ENCODE measurements at places on chromosomes 4 and X.

DNA sequence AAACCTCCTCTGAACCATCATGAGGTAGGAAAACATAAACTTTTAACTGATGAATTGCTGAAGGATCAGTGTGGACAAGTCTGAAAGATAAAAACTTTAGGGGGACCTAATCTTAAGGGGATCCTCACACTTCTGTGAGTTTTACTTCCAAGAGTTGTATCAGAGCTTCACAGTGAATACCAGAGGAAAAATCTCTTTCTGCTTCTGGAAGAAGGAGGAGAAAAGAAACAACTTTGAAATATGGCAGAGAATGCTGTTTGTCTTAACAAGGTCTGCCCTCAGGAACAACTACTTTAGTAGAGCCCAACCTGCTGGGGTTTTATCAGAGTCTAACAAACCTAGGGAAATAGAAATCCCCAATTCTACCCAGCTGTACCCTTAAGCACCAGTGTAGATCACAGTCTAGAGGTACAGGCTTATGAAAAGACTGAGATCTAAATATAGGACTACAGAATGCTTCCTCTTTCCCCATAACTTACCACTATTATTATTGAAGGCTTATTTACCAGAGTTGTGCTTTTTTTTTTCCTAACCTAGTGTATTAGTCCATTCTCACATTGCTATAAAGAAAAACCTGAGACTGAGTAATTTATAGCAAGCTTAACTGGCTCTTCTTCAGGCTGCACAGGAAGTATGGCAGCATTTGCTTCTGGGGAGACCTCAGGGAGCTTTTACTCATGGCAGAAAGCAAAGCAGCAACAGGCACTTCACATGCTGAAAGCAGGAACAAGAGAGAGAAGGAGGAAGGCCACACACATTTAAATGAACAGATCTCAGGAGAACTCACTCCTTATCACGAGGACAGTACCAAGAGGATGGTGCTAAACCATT lies 167.9 kb downstream of the CAMK2D start:
- DNase-seq = no peak

DNA sequence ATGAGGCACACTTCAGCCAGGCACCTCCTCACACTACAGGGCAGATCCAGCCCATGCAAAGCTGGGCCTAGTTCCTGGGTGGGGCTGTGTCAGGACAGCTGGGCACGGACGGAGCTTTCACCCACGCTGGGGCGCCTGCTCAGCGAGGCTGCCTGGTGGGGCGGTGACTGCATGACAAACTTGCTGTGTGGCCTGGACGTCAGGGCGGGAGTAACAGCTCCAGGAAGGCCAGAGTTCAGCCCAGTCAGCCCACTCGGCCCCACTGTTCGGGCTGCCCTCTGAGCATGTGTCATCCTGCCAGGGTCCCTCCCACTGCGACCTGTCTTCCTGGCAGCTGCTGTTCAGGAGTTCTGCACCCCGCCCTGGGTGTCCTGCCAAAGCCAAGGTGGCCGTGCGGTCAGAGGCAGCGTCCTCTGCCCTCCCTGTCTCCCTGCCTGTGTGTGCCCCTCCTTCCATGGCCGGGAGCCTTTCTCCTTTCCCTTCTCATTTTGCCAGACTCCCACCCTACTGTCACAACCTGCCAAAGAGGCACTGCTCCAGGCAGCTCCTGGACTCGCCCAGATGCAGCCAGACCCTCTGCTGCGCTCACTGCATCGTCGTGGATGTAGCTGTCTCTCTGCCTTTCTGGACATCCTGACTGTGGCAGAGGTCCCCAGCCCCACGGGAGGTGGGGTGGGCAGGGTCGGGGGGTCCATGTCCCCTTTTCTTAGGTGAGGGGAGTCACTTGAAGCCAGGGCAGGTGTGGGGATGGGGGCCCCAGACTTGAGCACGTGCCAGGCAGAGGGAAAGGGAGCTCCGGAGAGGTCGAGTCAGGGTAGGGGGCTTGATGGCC lies 33.0 kb upstream of the KIAA0232 start:
- no peak for DNase-seq

DNA sequence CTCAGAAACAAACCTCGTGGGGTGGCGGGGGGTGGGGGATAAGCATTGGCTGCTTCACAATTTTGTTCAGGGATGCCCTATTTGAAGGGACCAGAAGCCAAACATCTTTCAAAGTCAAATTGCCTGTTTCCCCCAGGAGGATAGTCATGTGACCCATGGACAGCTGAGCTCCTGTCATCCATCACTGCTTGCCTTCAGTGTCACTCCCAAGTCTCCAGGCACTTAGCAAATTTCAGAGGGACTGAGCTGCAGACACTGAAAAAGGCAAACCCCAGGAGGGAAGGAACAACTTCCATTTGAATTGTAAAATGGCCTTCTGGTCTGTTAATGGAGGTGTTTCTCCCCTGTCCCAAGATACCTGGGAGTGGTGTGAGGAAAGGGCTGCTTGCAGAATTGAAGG lies 73.4 kb downstream of the FRMPD3 start:
- DNase-seq = no peak

DNA sequence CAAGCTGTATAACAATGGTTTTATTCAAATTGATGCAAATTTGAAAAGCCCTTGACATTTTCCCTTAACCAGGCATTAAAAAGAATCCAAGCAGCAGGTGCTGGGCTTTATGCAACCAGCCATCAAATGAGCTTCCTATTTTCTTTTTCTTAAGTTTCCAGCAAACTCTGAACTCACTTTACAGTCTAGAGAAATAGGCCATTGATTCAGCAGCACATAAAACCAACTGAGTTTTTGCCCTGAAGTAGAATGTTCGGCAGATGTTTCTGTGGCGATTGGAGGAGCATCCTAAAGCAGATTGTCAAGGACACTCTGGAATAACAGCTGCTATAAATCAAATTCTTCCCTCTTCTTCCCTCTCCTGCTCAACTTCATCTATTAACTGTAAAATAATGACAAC lies 582.8 kb upstream of the CPEB2 start:
- DNase-seq = no peak

GRCh38 chrX:142977128-142977914 lies 48.4 kb upstream of the SPANXN4 start:
- no peak for DNase-seq

DNA sequence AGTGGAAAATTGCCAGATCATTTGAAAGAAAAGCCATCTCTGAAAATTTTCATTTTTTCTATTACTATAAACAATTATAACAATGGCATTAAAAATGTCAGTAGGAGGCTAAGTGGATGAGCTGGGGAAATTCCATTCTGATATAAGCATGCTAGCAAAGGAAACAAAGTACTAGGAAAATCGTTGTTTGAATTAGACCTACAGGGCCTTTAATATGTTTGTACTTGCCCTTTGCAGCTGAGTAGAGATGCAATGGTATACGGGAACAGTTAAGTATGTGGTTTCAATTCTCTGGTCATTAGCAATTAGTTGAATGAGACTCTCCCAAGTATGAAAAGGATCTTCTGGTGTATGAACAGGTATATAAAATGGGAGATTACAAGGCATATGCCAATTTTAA lies 452.2 kb downstream of the PCDH11X start:
- DNase-seq = no peak

DNA sequence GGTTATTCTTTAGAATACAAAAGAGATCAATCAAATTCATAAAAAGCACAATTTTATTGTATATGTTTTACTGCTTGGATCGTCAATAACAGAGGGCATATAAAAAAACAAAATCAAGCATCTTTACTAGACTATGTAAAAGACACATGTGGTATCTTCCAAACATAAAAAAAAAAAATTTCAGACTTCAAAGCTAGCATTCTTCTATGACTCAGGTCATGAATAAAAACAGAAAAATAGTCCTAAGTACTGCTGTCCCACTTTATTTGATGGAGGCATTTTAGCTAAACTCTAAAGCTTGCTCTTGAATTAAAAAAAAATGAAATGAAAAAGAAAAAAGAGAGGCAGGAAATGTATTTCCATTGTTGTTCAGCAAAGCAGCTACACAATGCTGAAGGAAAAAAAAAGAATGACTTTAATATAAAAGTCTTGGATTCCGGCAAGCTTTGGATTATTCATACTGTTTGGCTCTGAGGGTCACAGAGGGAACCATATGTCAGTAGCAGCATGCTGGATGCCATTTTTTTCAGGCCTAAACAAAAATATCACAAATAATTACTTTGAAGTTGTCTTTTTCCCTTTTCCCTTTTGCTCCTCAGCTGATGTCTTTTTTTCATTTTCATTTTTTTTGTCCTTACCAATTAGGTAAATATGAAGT lies 249.1 kb upstream of the DIAPH2 start:
- DNase-seq = no peak

- DNase-seq = no peak
Observed at GRCh38 chr4:122221322-122221721, 69.2 kb downstream of the BLTP1 start.

- peak; percentile 14 for DNase-seq
Observed at GRCh38 chr4:54226404-54227255, 2.5 kb upstream of the PDGFRA start.

All from stimulated activated CD4-positive, alpha-beta T cell treated with anti-CD3 and anti-CD28 coated beads, Interleukin-2, amount 100 ng/mL, for 24 hours (primary cell).